ENCODE measurements at places on chromosomes 4 and X.

DNA sequence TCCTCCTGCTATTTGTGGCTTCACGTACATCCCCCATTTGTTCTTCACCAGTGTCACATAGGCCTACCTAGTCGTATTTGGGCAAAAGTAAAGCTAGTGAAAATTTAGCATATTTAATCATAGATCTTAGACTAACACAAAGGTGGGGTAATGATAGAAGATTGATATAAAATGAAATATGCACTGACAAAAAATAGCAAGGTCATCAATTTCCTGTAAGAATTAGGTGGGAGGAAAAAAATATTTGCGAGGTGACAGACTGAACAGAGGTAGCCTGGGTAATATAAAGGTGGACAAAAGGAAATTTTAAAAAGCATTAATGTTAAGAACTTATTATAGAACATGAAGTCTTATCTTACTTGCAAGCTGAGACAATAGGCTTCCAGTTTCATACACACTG, 239.9 kb downstream of the PCDH10 start:
- ATAC-seq, result no peak

DNA sequence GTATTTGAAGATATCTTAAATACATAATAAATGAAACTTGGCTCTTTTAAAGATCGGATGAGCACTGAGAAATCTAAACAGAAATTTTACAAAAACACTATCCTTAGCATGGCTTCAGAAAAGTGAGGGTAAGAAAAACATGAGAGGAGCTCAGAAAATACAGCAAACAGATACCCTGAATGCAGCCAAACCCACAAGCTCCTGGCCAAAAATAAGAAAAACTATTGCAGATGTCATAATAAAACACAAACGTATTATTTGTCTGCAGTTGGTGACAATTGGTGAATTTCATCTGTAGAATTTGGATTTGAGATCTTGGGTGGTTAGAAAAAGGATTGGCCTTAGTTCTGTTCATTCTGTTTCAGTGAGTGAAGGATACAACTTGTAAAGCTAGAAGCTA, 603.9 kb downstream of the INPP4B start:
- ATAC-seq, result no peak

DNA sequence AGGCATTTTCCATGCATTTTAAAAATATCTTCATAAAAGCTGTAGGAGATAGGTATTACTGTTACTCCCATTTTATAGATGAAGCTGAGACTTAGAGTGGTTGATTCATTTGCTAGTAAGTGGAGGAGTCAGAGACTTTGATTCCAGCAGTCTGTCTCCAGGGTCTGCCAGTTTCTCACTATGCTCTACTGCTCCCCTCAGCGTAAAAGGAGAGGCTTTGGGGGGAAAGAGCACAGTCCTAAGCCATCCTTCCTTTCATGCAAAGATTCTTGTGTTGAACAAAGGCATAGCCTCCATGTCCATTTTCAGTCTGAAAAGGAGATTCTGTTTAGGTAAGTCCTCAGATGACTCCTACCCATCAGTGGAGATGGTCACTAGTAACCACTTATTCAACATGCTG, 117.7 kb upstream of the TMEM150C start:
- ATAC-seq, result no peak

DNA sequence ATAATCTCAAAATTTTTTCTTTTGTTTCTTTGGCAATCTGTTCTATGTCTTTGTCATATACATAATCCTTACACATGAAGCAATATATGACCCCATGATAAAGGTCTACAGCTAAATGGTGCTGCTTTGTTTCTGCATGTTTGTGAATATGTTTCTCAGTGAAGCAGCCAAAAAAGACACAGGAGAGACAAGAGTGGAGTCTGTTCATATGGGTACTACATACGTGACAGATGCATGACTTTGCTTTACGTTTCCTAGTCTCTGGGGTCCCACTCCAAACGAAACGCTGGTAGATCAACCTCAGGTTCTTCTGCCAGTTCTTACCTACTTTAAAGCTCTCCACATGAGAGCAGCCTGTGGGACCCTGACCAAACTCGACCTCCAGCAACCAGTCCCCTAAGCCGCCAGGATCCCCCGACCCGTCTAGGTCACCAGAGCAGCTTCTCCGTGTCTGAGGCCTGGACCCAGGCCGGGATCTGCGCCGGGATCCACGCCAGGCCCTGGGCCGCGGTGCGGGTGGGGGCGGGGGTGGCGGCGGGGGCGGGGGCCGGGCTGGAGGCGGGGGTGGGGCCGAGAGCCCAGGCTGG, 1.5 kb downstream of the USP51 start:
- ATAC-seq, result peak; percentile 5

DNA sequence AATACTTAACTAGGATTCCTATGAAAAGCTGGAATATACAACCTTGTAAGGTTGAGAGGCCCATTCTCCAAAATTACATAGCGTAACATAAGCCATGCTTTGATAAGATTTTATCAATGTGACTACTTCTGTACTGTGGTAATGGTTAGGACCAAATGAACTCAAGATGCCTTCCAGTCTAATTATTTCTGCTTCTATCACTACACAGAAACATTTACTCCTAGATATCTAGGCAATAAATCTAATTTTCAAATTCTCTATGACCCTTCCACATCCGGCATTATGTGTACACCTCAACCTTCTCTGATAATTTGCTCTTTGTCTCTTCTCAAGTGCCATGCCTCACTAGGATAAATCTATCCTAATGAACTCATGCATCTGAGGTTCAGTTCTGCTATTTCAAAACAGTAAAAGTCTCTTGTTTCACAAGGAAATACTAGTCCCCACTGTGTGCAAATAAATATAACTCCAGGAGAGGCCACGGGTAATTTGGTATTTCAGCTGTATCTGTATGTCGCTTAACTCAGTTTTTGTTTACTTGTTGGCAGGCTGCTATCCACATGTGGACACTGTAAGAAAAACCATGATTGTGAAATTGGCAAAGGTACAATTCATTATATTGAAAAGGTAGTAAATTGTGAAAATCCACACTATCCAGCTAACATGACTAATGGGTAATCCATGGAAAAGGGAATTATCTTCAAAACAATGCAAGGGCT, 93.3 kb downstream of the PRDM5 start:
- no peak for ATAC-seq

DNA sequence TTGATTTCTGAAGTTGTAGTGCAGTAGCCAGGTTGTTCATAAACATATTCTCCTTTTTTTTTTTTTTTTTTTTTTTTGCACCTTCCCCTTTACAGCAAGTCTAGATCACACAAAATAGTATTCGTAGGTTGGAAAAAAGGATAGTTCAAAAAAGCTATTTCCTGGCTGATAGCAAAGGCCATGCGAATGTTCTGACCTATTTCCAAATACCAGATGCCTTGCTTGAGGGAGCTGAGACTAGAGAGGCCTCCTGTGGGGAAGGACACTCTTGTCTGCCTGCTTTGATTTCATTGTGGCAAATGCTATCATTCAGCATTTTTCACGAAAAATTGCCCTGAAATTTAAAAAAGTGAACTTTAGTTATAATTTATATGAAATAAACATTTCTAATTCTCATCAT, 111.4 kb downstream of the MAD2L1 start:
- no peak for ATAC-seq

- no peak for ATAC-seq
Observed at GRCh38 chrX:11629593-11630211, 36.0 kb downstream of the ARHGAP6 start.

DNA sequence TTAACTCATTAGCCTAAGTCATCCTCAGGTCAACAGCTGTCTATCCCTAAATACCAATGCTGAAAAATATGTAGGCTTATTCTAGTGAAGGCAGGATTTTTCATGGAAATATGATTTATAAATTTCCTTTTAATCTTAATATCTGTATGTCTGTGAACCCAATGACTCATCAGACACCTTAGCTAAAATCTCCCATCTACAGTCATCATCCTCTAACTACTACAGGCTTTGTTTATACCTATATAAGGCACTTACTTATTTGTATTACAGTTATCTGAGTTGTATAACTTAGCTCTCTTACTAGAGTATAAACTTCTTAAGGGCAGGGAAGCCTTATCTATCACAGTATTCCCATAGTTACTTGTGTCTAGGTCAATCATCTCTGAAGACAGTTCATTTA, 24.2 kb downstream of the AMMECR1 start:
- peak; percentile 94 for ATAC-seq
